ENCODE measurements at places on chromosomes 1 and 21.

DNA sequence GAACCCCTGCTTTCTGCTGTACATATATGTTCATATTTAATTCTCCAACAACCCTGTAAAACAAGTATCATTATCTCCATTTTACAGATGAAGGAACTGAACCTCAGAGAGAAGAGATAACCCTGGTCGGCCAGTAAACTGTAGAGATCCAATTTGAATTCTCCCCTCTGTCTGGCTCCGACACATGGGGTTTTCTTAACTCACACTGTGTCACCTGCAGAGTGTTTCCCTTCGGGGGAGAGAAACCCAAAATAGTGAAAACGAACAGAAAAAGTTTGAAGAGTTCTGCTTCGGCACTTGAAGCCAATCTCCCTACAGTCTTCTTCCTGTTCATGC is 17.4 kb upstream of the BCAR3 start:
- DNase-seq, result no peak

DNA sequence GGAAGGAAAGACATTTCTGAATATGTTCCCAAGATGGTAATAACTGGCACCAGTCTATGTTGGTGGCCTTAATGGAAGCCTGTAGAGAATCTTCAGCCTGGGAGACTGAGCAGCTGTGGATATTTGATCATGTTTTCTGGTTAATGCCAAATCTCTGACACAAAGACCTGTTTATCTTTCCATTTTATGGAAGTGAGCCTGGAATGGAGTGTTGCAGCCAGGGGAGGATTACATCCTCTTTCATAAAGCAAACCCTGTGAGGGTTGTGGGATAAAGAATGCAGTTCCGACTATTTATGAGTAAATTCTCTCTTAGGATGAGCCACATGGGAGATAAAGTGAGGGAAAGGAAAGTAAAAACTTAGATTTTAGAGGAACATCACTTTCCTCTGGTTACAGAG is 144.1 kb downstream of the PCP4 start:
- DNase-seq, result no peak

GRCh38 chr1:19625291-19625937 is 18.7 kb upstream of the NBL1 start:
- no peak for DNase-seq

DNA sequence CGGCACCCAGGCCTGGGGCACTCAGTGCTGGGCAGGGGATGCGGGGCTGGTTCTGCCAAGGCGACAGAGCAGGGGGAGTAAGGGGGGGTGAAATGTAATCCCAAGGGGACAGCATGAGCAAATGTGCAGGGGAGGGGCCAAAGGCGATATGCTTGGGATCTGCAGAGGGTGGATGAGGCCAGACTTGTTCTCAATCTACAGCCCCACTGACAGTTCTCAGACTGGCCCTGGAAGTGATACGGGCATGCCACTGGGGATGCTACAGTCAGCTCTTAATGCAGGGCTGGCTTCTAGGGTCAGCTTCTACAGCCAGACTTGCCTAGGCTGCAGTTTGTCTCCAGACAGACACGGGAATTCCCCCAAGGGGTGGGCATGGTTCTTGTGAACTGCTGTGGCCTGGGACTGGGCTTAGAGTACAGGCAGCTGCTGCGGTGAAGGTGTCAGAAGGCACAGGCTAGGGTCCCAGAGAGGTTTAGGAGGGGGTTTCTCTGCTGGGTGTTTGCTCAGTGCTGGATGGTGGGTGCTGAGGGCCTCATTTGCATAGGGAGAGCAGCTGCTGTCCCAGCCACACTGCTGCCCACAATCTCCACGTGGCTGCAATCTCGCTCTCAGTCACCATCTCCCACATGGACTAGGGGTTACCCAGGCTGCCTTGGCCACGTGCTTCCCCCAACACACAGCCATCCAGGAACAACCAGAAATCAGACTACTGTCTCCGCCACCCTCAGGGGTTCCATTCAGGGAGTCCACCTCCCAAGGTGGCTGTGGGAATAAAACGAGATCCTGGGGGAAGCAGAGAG is 190.1 kb downstream of the HIVEP3 start:
- DNase-seq, result peak; percentile 74

DNA sequence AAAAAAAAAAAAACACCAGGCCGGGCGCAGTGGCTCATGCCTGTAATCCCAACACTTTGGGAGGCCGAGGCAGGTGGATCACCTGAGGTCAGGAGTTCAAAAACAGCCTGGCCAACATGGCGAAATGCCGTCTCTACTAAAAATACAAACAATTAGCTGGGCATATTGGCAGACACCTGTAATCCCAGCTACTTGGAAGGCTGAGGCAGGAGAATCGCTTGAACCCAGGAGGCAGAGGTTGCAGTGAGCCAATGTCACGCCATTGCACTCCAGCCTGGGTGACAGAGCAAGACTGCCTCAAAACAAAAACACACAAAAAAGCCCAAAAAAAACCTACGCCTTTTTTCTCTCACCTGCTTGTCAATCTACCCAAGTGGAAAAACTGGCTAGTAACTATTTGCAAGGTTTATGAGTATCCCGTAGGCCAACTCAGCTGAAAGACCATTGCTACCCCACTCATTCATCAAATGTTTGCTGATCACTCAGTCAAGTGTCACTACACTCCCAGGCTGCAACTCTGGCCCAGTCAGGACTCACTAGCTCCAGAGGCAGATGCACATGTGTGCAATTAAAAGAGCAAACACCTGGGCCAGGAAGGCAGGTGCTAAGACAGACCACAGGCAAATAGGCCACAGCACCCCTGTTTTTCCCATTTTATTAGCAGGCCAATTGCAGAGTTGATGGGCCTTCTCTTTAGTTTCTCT is 2.0 kb downstream of the CSRP1 start:
- no peak for DNase-seq

- DNase-seq, result no peak
Observed at GRCh38 chr1:155113450-155113980, 14.2 kb upstream of the EFNA1 start.

- DNase-seq, result no peak
Observed at GRCh38 chr1:45304311-45305081, 22.2 kb upstream of the HPDL start.

DNA sequence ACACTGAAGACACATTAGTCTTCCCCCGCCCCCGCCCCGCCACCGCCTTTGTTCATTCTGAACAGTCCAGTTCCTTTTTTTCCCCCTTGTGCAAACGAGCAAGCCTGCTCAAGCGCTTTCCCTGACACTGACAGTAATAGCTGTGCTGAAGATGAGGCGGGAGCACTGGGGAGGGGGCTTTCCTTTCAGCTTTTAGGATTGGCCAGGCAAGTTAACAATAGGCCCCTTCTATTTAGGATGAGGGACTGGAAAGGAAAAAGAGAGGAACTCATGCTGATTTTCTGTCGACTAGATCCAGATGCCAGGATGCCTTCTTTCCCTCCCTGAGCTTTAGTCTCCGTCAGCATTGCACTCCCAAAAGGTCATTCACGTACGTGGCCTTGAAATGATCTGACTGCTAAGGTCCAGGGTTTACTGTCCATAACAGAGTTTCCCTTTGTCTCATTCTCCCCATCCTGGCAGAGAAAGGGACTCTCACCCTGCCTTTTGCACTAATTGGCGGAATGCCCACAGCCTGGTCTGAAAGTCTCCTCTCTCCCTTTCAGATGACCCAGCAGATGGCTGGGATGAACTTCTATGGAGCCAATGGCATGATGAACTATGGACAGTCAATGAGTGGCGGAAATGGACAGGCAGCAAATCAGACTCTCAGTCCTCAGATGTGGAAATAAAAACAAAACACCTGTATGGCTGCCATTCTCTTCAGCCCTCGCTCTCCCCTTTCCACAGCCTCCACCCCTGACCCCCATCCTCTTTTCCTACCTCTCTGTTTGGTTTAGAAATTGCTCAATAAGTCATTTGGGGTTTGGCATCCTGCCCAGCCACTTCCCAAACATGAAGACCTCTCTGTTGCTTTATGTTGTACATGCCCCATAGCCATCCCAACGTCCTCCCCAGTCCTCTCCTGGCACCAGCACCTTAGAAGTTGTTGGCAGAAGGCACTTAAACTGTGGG is 28.6 kb upstream of the ZFP69B start:
- DNase-seq, result peak; percentile 62

- no peak for DNase-seq
Observed at GRCh38 chr1:156749419-156750118, 1.9 kb downstream of the HDGF start.

DNA sequence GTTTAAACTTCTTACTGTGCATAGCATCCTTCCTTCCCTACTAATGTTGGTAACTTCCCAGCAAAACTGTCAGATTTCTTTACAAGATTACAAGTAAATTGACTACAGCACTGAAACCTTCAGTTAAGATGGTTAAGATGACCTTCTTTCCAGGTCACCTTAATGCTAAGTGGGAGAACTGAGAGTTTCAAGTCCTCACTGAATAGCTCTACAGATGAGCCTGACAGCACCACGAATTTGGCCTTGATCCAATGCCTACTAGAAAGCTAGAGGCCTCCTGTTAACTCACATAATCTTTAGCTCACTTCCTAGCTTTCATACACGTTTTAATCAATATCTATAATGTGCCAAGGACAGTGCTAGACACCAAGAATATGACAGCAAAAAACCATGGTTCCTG is 276.0 kb upstream of the PLD5 start:
- no peak for DNase-seq

DNA sequence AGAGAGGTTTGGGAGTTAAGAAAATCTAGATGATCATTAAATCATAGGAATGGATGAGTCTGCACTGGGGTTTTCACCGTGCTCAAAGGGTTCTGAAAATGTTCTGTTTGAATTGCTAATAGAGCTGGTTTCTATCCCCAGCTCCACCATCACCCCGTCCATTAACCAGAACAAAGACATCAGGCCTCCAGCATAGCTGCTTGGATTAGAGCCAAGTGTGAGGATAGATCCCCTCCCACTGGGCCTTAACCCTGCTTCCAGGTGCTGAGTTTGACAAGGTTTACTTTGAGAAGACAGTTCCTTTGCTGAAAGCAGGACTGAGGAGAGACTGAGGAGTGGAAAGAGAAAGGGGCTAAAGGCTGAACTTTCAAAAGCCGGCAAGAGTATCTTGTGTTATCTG is 48.3 kb downstream of the MPZL1 start:
- no peak for DNase-seq

All from posterior cingulate gyrus (tissue), 11 donors.